ENCODE measurements at places on chromosomes 7 and 10. TPM values are rescaled to one million over a fixed set of nuclear protein-coding genes. Genes with fewer than 3 reads are reported as not detected.

- peaks cover 7% of the 10 kb centered on the region for H3K27me3 ChIP-seq
- H3K36me3 ChIP-seq, result no peaks in the 10 kb centered on the region
- H3K4me1 ChIP-seq, result no peaks in the 10 kb centered on the region
These were observed 96.6 kb downstream of the ST8SIA6 start for GRCh38 chr10:17357781-17358180.

GRCh38 chr7:84162125-84162524, 32.5 kb downstream of the SEMA3A start:
- H3K27me3 ChIP-seq, result no peaks in the 10 kb centered on the region
- H3K36me3 ChIP-seq, result no peaks in the 10 kb centered on the region

GRCh38 chr10:96858706-96859050, 26.6 kb downstream of the LCOR start:
- no peak overlapping the region for H3K4me3 ChIP-seq
- peaks cover 16% of the 10 kb centered on the region for H3K36me3 ChIP-seq
- peaks cover 60% of the 10 kb centered on the region for H3K4me1 ChIP-seq
- H3K27me3 ChIP-seq, result no peaks in the 10 kb centered on the region
- no peak overlapping the region for H3K27ac ChIP-seq

GRCh38 chr7:64602086-64602485, 39.2 kb upstream of the ZNF680 start:
- DNase-seq, result no peak
- no peaks in the 10 kb centered on the region for H3K27me3 ChIP-seq
- H3K4me3 ChIP-seq, result no peak overlapping the region
- no peak overlapping the region for H3K27ac ChIP-seq
- no peaks in the 10 kb centered on the region for H3K4me1 ChIP-seq

The STRIP2 gene
- not detected for total RNA-seq
